ENCODE measurements at places on chromosomes 2 and 18.

DNA sequence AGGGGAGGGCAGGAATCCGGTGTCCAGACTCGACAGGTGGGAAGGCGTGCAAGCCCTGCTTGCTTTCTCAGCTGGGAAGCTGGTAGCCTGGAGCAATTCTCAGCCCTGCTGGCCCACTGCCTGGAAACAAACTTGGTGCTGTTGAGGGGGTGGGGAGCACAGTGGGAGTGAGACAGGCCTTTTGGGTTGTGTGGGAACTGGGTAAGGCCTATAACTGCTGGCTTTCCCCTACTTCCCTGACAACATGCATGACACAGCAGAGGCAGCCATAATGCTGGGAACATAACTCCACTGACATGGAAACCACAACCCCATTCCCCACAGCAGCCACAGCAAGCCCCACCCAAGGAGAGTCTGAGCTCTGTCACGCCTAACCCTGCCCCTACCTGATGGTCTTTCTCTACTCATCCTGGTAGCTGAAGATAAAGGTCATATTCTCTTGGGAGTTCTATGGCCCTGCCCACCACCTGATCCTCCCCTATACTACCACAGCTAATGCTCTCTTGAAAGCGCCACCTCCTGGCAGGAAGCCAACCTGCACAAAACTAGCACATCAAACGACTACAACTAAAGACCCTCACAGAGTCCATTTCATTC is 122.9 kb upstream of the ACVR1C start:
- peak; percentile 28 for DNase-seq

DNA sequence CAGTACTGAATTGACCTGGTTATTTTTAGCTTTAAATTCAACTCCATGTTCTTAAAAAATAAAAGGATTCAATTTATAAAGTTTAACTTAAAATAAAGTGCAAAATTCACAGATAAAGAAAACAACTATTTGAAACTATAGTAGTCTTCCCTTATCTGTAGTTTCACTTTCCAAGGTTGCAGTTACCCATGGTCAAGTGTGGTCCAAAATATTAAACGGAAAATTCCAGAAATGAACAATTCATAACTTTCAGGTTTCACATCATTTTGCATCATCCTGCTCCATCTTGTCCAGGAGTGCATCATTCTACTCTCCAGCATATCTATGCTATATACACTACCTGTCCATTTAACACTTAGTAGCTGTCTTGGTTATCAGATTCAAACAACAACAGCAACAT is 54.5 kb upstream of the ZNF804A start:
- DNase-seq, result no peak

DNA sequence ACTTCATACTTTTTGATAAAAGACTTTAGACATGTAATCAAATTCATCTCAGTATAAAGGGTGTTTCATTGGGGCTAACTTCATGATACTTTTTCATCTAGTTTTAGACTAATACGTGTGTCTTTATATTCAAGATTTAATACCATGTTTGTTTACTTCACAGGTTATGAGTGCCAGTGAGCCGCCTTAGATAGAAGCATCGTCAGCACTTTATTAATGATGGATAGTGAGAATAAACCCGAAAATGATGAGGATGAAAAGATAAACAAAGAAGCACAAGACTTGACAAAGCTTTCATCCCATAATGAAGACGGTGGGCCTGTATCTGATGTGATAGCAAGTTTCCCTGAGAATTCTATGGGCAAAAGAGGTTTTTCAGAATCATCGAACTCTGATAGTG is 33.1 kb downstream of the ZNF407 start:
- DNase-seq, result no peak

- DNase-seq, result no peak
Observed at GRCh38 chr2:32742376-32742775, 114.5 kb downstream of the TTC27 start.

Data from activated naive CD4-positive, alpha-beta T cell treated with anti-CD3 and anti-CD28 coated beads, Interleukin-2, amount 50 U/mL, for 16 hours (primary cell).